Fibroblast of lung (primary cell): ENCODE measurements at places on chromosomes 4 and X.

DNA sequence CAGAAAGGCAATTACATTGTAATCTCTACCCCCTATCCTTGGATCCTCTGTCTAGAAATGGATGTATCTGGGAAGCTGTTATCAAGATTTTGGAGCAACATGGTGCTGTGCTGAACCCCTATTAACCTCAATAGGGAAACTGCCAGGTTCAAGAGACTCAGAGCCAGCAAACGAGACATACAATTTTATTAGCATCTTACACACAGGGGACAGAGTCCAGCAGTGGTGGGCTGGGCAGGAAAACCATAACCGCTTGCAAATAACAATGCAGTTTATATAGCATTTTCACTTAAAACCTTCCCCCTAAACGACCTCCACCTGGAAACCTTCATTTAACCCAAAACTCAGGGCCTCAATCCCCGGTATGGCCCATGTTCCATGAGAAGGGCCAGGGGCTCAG, 79.5 kb downstream of the SYTL5 start:
- H3K27me3 ChIP-seq: no peaks in the 10 kb centered on the region
- H3K4me1 ChIP-seq: no peaks in the 10 kb centered on the region
- no peak overlapping the region for H3K27ac ChIP-seq
- no peaks in the 10 kb centered on the region for H3K36me3 ChIP-seq

DNA sequence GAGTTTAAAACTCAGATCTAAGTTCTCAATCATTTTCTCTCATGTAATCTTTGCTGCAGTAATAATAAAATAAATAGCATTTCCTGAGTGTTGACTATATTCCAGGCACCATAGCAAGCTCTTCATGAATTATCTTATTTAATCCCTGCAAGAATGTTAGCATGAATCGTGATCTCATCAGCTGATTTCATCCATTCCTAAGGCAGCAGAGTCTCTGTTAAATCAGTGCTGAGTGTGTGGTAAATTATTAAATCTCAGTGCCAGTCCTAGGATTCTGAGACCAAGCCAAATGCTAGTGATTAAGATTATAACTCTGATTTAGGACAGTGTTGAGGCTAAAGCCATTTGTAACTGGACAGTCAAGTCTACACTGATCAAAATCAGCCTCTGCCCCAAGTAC, 240.3 kb upstream of the TAPT1 start:
- no peaks in the 10 kb centered on the region for H3K27me3 ChIP-seq
- DNase-seq: no peak
- H3K4me3 ChIP-seq: no peak overlapping the region
- no peaks in the 10 kb centered on the region for H3K4me1 ChIP-seq

DNA sequence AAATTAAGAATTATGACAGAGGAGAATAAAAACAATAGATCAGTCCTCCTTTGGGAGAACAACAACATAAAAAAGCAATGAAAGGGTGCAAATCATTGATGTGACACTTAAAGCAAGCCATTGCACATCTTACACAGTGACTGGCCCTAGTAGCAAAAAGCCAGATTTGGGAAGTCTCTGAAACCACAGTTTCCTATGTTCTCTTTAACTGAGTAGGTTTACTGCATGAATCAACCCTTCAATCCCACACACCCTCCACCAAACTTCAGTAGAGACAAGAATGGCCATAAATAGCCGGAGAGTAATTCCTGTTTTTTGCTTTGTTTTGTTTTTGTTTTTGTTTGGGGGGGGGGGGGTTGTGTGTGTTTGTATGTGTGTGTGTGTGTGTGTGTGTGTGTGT, 180.8 kb downstream of the VEGFC start:
- no peak overlapping the region for H3K27ac ChIP-seq
- DNase-seq: no peak
- H3K4me3 ChIP-seq: no peak overlapping the region
- no peaks in the 10 kb centered on the region for H3K36me3 ChIP-seq
- H3K4me1 ChIP-seq: no peaks in the 10 kb centered on the region

DNA sequence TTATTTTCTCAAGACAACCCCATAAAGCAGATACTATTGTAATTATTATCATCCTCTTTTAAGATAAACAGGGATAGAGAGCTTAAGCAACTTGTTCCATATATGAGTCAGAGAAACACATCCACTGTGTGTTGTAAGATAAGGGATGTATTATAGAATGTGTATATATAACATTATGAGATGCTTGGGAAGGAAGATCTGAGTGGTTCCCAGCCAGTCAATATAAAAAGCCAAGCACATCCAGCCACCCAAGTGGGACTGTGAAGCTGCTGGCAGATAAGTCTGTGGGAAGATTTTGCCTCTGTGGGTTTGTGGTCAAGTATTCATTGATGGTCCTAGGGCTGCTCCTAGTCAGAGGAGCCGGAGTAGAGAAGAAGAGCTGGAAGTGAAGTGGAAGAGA, 16.5 kb upstream of the BMPR1B start:
- no peak overlapping the region for H3K27ac ChIP-seq
- peak; percentile 25 for DNase-seq
- no peak overlapping the region for H3K4me3 ChIP-seq
- H3K4me1 ChIP-seq: no peaks in the 10 kb centered on the region
- H3K27me3 ChIP-seq: no peaks in the 10 kb centered on the region
- H3K36me3 ChIP-seq: no peaks in the 10 kb centered on the region

DNA sequence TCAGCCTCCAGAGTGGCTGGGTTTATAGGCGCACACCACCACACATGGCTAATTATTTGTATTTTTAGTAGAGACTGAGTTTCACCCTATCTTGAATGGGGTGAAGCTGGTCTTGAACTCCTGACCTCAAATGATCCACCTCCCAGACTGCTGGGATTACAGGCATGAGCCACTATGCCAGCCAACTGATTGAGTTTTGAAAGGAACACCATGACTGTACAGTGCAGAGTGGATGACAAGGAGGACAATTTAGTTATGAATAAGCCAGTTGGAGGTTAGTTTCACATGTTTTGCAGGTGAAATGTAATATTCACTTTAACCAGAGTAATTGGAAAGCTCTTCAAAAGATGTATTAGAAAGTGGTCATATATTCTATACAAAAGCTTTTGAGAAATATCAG, 60.8 kb downstream of the PCDH18 start:
- peaks cover 2% of the 10 kb centered on the region for H3K4me1 ChIP-seq
- H3K4me3 ChIP-seq: no peak overlapping the region
- no peak for DNase-seq
- H3K27ac ChIP-seq: no peak overlapping the region
- no peaks in the 10 kb centered on the region for H3K36me3 ChIP-seq

- H3K36me3 ChIP-seq: no peaks in the 10 kb centered on the region
- no peak overlapping the region for H3K4me3 ChIP-seq
- H3K27me3 ChIP-seq: no peaks in the 10 kb centered on the region
- H3K27ac ChIP-seq: no peak overlapping the region
- no peaks in the 10 kb centered on the region for H3K4me1 ChIP-seq
Observed at GRCh38 chr4:89382439-89382838, 74.8 kb upstream of the GPRIN3 start.
